Activated T-helper 1 cell treated with Interleukin-2 at 50 U/mL for 16 hours (primary cell): ENCODE measurements at places on chromosomes 6 and 20.

DNA sequence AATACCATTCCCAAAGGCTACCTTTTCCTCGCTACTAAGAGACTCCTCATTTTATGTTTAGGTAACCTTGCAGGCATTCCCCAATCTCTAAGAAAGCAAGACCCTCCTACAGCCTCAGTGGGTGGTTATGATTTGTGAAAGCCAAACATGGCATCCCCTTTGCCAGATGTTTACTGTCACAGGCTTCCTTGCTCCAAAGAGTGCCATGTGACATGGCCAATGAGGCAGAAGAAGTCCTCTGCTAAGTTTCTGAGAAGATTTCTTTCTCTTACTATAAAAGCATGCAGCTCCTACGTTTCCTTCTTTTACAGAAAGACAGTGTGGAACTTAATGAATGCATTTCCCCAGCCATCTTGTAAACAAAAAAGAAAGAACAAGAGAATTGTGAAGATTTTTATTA is 688.2 kb downstream of the TBC1D32 start:
- no peak for DNase-seq

- DNase-seq, result no peak
These were observed 8.6 kb downstream of the ZNF292 start for GRCh38 chr6:87164004-87164403.

DNA sequence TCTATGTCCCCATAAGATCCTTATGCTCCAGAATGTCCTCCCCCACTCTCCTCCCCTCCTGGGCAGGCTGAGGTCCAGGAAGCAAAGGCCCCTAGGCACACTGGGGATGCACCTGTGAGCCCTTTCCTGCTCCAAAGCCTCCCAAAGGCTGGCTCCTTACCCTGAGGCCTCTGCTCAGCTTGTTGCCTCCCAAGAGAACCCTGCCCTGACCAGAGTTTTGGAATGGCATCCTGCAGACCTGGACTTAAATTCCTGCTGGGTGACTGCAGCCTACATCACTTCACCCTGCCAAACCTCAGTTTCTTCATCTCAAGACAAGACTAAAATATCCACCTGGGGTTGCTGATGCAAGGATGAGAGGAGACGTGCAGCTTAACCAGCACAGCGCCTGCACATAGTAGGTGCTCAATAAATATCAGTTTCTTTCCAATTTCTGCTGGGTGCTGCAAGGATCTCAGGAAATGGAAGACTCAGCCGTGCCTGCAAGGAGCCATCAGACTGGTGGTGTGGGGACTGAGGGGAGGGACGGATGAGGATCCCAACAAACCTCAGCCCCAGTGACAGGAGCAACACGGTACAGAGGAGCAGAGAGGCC is 2.1 kb upstream of the LBP start:
- DNase-seq, result no peak

- DNase-seq, result no peak
These were observed 348.3 kb downstream of the CDH26 start for GRCh38 chr20:60306551-60306950.

GRCh38 chr6:25959890-25960536 is 2.6 kb upstream of the TRIM38 start:
- no peak for DNase-seq

DNA sequence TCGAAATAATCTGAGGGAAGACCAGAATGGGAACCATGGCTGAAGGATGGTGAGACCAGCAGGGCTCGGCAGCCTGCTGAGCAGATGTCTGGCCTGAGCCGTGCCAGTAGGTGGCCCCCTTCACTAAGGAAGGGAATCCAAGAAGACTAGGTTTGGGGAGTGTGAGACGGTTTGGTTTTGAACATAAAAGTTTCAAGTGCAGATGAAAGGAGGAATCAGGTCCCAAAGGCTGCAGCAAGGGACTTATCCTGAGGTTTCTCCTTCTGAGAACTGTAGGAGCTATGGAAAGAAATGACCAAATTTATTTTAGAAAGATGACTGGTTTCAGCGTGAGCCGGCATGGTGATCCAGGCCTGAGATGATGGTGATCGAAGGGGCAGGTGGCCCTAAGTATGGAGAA is 4.6 kb upstream of the OSER1 start:
- DNase-seq, result peak; percentile 53

- DNase-seq, result no peak
These were observed 1.3 kb downstream of the SOBP start for GRCh38 chr6:107491138-107491609.

GRCh38 chr6:107179004-107179403 is 63.7 kb upstream of the BEND3 start:
- no peak for DNase-seq
